Activated T-helper 1 cell treated with anti-CD3 and anti-CD28 coated beads, Interleukin-12 subunit alpha, Interleukin-12 subunit beta, Interleukin-2, Interleukin-4 antibody, amounts not matched to agents 30 ng/mL and 10 ng/mL and 1 ng/mL, durations not matched to agents 14 hours and 24 hours and 36 hours (primary cell): ENCODE measurements at places on chromosomes 16 and 17. TPM values are rescaled to one million over a fixed set of nuclear protein-coding genes. Genes with fewer than 3 reads are reported as not detected.

The KRTAP4-6 gene
- not detected in 2 replicates for total RNA-seq

The ZSCAN10 gene
- 0.07 TPM in 1 of 2 replicates, not detected in the other for total RNA-seq

- DNase-seq, result no peak
Observed at GRCh38 chr17:20008242-20009051, 712 bp upstream of the SPECC1 start.

The OR3A2 gene
- 0.24 and 0.47 TPM in 2 replicates for total RNA-seq

The AGRP gene
- not detected in 2 replicates for total RNA-seq

GRCh38 chr17:306536-307294 is 45.9 kb downstream of the RPH3AL start:
- DNase-seq, result no peak
